NCI-H187 treated with DMSO at 0.1 percent for 48 hours (cell line): ENCODE measurements at places on chromosomes 16 and 17.

DNA sequence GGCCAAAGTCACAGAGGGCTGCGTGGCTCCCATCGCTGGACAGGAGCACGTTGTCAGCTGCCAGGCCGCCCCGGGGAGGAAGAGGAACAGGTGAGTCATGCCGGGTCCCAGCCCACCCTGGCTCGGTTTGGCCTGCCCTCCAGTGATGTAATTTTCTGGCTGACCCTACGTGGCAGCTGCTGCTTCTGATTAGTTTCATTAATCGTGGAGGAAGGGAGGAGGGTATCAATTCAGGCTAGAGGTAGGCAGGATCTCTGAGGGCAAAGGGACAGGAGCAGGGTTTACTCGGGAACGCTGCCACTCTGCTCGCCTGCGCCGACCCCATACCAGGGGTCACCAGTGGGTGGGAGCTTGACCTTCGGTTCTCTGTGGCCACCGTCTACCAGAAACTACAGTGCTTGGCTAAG lies 11.7 kb upstream of the SPATA32 start:
- no peak for DNase-seq

DNA sequence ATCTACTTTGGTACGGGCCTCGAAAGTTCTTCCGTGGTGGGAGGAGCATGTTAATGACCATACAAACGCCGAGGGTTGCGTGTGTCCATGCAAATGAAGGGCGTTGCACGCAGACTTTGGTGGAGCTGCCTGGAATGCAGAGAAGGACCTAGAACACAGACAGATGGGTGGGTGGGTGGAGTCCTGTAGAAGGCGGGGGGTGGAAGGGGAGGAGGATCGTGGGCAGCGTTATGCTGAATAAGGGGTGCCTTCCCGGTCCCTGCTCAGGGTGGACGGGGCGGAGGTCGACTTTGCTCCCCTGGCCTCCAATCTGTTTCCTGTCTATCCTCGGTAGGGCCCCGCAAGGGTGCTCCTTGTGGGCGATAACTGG lies 795 bp upstream of the PAQR4 start:
- no peak for DNase-seq

DNA sequence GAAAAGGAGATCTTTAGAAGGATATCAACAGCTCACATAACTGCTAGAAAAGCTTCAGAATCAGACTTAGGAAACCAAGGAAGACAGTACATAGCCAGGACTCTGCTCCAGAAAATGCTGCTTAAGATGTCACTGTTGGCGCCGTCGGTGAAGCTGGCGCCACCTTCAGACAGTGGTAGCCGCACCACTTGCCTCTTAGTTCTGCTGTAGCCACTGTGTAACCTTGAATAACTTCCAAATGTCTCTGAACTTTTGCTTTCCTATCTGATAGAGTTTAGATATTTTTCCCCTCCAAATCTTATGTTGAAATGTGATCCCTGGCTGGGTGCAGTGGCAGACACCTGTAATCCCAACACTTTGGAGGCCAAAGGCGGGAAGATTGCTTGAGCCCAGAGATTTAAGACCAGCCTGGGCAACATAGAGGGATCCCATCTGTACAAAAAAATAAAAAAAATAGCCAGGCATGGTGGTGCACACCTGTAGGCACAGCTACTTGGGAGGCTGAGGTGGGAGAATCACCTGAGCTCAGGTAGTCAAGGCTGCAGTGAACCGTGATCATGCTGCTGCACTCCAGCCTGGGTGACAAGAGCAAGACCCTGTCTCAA lies 6.3 kb upstream of the USP31 start:
- no peak for DNase-seq

GRCh38 chr17:35796942-35797341 lies 1.5 kb upstream of the MMP28 start:
- no peak for DNase-seq

GRCh38 chr16:66427036-66427860 lies at the start of gene BEAN1:
Gene BEAN1, plus strand, starts transcription at chr16:66427295. Its CDS starts 10,382 bp downstream, at chr16:66437677.
- no peak for DNase-seq

DNA sequence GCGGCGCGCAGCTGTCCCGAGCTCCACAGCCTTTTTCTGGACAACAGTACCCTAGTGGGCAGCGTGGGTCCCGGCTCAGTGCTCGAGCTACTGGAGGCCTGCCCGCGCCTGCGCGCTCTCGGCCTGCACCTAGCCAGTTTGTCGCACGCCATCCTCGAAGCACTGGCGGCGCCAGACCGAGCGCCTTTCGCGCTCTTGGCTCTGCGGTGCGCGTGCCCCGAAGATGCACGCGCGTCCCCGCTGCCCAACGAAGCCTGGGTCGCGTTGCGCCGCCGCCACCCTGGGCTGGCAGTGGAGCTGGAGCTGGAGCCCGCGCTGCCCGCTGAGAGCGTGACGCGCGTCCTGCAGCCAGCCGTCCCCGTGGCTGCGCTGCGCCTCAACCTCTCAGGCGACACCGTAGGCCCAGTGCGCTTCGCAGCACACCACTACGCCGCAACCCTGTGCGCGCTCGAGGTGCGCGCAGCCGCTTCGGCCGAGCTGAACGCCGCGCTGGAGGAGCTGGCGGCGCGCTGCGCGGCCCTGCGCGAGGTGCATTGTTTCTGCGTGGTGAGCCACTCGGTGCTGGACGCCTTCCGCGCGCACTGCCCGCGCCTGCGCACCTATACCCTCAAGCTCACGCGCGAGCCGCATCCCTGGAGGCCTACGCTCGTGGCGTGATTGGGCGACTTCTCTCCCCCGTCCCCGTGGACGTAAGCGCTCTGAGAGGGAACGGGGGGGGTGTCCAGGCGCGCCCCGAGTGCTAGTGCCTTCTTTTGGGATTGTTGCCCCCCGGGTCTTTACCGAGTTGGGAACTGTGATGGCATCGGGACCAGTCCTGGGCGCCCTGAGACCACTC lies 1.2 kb upstream of the HSF4 start:
- no peak for DNase-seq

GRCh38 chr16:30760577-30761426 lies 1.1 kb downstream of the CFAP119 start:
- no peak for DNase-seq

DNA sequence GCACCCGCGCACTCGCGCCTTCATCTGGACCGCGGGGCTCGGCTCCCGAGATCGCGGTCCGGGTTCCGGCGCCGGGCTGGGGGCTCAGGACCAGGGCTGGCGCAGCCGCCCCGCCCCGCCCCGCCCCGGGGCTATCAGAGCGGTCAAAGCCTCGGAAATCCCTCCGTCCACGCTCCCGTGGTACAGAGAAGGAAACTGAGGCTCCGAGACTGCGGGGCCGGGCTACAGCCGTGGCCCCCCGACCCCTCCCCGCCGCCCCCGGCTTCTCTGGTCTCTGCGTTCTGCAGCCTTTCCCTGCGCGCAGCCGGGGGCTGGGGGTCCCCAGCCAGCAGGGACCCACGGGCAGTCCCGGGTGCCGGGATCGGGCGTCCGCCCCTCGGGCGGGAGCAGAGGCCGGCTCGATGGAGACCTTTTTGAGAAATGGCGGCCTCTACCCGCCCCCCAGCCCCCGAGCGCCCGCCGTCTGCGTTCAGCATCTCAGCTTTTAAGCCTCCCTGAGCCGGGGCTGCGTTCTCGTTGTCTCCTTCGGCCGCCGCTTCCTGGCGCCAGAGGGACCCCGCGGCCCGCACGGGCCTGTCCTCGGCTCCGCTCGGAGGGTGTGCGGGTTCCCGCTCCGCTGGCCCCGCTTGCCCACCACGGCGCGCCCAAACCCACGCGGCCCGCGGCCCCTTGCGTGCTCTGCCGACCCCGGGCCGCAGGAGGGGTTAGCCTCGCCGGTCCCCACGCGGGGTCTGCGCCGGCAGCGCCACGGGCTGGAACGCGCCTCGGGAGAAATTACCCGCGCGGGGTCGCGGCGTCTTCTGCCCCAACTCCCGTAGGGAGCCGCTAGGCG lies 1.5 kb upstream of the NPTX1 start:
- DNase-seq = no peak

DNA sequence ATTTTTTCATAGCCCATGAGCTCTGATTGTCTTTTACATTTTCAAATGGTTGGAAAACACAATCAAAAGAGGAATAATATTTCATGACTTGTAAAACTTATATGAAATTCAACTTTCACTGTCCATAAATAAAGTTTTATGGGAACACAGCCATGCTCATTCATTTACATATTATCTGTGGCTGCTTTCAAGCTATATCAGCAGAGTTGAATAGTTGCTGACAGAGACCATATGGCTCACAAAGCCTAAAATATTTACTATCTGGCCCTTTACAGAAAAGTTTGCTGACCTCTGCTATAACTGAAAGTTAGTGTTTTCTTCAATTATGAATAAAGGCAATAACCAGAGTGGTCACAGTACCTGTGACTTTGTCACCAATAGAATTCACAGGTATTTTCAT lies 128.2 kb upstream of the GNAO1 start:
- no peak for DNase-seq

GRCh38 chr16:15041271-15042004 lies 14.4 kb downstream of the NTAN1 start:
- DNase-seq = no peak

- DNase-seq = no peak
Measured at GRCh38 chr17:42459256-42459800, 650 bp downstream of the ATP6V0A1 start.

- DNase-seq = no peak
Measured at GRCh38 chr17:2113279-2113622, 58.3 kb downstream of the HIC1 start.
